ENCODE measurements at places on chromosomes 12 and 14.
A peak's percentile ranks its signal among the peaks of the same experiment; 100 is the strongest.

DNA sequence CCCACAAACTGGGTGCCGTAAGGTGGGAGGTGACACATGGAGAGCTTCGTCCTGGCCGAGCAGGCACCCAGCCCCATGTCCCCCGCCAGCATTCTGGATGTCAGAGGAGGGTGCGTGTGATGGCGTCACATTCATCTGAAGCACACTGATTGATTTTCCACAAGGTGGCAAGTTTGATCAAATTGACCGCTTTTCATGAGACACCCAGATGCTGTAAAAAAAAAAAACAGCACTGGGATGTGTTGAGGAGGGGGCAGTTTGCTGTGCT, 24.2 kb downstream of the SLC25A29 start:
- DNase-seq: no peak

DNA sequence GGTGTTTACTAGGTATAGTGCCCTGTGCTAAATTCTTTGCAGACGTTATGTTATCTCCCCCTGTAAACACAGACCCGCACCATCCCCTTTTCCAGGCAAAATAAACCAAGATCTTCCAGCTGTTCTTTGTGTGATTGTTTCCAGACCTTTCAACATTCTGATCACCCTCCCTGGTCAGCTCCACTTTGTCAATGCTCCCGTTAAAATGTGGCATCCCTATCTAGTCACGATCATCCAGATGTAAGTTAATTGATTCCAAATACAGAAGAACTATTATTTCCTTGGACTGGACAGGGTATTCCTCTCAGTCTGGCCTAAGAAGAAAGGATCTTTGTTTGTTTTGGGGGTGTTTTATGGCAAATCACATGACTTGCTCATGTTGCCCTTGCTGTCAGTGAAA, 127.6 kb upstream of the ARID2 start:
- DNase-seq: no peak

DNA sequence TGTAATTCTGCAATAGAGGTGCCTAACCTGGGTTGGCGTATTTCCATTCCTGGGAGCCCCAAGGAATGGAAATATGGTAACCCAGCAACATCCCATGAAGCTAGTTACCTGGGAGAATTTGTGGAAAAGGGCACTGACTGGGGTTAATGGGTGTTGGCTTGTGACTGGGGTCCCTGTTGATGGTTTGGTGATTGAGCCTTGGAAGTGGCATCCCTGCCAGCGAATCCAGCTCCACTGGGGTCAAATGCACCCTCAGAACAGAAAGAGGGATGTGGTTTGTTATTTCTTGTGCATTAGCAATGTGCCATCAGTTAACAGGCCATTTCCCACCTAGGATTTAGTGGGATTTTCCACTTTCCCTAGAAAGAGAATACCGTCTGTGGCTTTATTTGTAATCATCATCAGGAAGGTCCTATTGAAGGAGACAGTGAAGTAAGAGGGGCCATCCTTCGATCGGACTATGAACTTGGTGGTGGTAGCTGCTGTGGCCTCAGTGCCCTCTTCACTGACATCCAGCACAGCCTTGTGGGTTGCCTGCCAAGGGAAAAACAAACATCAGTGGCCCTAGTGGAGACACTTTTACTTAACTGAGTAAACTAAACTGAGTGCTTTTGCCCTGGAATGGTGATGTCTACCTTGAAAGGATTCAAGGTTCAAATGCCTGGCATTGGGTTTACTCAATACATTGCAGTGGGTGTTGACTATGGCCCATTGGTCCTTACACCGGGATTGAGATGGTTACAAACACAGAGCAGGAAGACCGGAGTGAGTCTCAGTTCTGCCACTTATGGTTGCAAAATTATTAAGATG, 10.4 kb upstream of the SERPINA11 start:
- no peak for DNase-seq

DNA sequence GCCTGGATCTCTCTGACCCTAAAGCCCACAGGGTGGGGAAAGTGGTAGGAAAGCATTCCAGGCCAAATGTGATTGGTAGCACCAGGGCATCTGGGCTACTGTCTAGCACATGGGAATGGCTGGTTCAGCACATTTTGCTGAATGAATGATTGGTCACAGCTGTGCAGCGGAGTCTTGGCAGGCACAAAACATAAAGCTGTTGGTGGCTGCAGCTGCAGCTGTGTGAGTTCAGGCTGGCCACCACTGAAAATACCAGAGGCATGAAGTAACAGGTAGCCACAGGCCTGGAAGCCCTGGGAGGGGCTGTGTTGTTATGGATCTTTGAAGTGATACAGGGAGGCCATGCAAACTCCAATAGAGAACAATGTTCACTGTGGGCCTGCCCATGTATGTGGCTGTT, 72.7 kb downstream of the MYRFL start:
- no peak for DNase-seq

DNA sequence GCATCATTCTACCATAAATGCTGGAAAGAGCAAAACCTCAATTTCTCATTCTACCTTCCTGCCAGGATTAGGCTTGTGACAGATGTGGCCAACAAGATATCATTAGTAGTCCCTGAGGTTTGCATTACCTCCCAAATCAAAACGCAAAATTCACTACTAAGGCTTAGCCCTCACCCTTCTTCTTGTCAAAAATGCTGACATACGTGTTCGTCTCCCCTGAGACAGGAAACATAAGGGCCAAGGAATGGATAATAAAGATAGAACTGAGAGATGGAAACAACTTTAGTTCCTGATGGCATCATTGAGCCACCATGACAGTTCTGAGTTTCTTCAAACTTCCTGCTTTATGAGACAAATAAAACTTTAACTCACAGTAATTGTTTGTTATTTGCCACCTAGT, 642.1 kb downstream of the NOVA1 start:
- no peak for DNase-seq

- DNase-seq: no peak
These were observed 141.6 kb upstream of the PELI2 start for GRCh38 chr14:55976655-55977054.

DNA sequence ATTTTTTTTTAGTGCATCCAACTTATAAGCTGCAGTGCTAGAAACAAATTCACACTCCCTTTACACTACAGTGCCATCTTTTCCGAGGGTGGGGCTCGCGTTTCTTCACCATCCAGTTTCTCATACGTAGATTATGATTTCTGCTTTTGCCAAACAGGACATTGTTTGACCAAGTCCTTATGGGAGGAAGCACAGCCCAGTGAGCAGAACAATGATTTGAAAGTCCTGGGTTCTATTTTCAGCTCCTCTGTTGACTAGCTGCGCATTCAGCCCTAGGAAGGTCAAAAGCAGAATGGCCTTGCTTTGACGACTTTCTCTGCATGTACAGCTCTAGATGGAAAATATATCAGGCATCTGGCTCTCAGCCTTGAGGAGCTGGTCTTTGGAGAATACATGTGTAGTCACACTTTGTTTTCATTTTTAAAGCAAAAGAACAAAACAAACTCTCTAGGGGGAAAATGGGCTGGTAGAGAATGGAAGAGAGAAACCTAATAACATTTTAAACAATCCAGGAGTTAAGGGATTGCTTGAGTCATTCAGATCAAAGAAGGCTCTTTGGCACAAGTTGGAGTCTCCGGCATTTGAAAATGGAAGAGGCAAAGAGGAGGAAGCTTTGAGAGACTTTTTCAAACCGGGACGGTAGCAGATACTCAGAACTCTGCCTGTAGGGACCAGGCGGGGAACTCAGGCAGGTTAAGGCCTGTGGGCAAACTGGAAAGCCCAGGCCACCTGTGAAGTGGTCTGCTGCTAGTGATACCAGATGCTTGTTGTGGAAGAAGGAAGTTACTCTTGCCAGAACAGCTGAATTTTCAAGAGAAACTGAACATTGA, 257.3 kb upstream of the PLEKHG7 start:
- DNase-seq: peak; percentile 46

DNA sequence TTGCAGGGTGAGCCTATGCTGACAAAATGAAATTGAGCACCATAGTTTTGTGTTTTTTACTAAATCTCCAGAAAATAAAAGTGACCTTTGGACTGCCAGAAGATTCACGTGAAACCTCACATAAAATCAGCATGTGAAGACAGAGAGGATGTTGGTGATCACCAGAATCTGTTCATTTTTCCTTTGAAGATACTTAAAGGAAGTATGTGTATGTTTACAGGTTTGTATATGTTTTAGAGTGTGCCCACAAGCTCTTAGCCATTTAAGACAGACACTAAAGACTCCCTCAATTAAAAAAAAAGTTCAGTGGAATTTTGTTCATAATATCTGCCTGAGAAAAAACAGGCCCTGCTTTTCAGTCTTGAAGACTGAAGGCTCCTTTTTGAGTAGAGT, 25.9 kb downstream of the DDX47 start:
- DNase-seq: no peak

DNA sequence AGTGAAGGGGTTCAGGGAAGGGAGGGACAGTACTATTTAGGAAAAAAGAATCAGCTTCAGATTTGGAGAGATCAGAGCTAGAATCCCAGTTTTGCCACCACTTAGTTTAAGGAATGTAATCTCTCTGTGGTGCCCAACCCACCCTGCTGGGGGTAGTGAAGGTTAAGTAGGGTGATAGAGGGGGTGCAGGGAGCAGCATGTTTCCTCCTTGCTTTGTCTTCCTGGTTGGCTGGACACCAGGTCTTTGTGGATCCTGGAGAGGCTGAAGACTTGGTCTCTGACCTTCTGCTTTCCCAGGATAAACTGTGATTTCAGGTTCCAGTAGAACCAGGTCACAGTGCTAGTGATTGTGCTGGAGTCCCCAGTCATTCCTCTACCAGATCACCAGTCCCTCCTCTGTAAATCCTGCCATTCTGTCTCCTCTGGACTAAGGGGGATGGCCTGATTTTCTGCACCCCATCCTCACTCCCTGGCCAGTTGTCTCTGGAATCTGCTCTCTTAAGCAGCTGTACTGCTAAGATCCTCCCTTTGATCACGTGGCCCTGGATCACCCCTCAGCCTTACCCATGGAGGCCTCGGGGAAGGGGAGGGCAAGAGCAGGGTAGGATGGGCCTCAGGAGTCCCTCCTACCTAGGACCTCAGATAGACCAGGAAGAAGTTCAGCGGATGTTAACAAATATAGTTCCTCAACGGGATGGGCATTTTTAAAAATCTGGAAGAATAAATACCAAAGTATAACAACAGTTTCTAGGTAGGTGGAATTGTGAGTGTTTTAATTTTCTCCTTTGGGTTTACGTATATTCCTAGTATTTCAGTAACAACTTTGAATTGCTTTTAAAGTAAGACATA, 3.1 kb downstream of the MAP3K12 start:
- peak; percentile 35 for DNase-seq

DNA sequence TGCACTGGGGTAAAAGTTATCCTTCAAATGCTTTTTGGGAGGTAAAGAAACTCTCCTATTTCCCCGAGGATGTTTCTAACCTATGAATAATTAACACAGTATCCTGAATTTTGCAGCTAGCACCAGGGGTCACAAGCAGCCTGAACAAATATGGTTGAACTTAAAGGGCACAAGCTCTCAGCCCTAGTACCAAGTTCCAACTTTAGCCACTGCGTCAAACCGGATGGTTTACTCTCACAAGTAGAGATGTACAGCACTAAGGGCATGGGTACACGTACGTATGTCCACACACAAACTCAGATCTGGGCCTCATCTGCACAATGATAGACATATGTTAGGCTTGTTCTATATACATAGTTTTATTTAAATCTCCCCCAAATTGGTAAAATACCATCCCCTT, 4.7 kb downstream of the CCDC88C start:
- no peak for DNase-seq

- no peak for DNase-seq
These were observed 587.7 kb downstream of the RPL10L start for GRCh38 chr14:46063872-46064271.

DNA sequence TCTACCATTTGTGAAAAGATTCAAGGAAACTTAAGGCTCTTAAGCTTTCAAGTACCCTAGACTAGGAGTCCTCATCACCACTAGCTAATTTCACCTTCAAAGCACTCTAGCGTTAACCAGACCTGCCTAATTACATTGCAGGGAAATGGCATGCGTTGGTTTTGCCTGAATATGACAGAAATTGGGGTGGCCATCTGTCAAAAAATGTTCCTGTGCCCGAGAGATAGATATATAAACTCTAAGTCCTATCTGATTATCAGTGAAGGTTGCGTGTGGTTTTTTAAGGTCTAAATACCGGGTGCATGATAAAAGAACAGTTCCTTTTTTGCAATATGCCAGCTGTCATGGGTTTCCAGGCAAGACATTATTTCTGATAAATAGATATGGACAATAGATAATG, 48.3 kb downstream of the SPRING1 start:
- DNase-seq: no peak

DNA sequence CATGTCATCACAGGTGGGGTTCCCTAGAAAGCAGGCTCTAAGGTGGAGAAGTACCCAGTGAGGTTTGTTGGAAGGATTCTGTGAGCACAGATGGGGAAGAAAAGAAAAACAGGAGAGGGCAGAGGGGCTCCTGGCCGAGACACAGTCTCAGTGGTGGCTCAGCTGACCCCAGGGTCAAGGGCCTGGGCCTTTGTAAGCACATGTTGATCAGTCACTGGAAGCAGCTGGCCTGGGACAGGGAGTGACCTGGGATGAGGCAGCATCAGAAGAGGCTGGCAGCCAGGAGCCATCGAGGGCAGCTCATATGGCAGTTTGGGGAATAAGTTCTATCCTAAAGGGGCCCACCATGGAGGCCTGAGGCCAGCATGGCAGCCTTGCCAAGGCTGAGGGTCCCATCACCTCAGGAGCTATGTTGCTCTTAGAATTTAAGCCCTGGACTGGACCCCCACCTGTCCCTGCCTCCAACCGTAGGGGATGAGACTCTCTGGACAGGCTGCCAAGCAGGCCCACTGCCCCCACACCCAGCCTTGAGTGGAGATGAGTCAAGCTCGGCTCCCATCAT, 6.3 kb upstream of the TMEM179 start:
- DNase-seq: no peak

DNA sequence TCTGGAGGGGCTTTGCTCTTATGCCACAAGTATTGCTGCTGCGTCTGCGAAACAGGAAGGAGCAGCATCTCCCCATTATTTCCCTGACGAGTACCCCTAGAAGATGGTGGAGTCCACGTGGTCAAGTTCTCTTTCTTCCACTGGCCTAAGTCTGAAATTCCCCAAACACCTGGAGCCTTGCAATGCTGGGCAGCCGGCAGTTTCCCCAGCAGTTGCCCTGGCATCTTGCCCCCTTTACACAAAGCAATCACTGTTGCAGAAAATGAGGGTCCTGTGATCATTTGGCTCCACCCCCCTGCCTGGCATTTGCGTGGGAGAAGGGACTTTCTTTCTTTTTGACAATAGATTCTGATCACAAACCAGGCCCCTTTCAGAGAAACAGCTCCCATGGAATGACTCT, 56.9 kb downstream of the FOS start:
- peak; percentile 59 for DNase-seq

DNA sequence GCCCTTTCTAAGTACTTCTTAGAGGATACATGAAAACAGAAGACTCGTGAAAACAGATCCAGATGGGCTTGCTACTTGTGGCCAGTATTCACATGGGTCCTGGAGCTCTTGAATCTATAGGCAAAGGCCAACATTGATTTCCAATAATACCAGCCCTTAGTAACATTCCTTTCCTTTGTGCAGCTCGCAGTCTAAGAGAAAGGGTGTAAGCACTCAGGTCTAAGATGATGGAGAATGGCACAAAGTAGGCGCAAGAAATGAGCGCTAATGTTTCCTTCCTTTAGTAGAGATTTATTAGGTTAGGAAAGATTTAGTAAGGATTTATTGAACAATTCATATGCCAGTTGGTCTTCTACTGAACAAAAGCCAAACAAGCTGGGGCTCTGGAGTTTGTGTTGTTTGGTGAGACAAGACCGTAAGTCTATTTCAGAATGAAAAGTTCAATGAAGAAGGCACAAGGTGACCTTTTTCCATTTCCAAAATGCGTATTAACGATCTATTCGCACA, 525 bp downstream of the RNU6-8 start:
- DNase-seq: no peak
